Activated CD8-positive, alpha-beta T cell treated with anti-CD3 and anti-CD28 coated beads for 36 hours (primary cell): ENCODE measurements at places on chromosomes 6 and 20. TPM values are rescaled to one million over a fixed set of nuclear protein-coding genes. Genes with fewer than 3 reads are reported as not detected.
A peak's percentile ranks its signal among the peaks of the same experiment; 100 is the strongest.

DNA sequence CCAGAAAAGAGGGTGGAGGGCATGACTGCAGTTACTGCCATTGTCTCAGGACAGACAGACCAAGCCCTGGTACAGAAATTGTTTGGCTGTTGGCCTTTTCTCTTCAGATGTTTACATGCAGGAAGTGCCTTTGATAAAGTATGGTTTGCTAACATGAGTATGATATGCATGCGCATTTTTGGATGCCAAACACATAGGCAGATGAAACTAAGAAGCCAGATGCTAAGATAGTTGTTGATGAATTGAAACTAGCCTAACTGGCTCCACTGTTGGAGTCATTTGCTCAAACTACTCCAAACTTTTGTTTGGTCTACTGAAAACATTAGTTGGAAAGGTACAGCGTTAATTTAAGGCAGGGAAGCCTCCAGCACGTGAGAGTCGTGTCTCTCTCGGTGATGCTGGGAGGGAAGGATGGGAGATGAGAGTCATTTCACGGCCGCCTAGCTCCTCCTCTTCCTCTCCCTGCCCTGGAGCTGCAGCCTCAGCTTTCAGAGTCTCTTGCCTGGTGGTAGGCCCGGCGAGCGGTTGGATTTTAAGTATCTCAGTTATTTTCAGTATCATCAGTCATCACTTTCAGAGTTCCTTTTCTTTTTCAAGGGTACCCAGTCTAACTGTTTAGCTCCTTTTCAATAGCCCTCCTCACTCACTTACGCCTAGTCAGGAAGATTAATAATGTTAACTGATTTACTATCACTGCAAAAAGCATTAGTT is 29.7 kb downstream of the RREB1 start:
- peak; percentile 86 for DNase-seq

- DNase-seq, result no peak
Measured at GRCh38 chr6:81476881-81477280, 275.6 kb downstream of the TENT5A start.

Gene SRMS
- not detected for total RNA-seq

- DNase-seq, result no peak
Measured at GRCh38 chr6:84892671-84893070, 128.3 kb upstream of the TBX18 start.

- DNase-seq, result no peak
Measured at GRCh38 chr6:98920904-98921431, 26.8 kb downstream of the FBXL4 start.

Gene TMEM244
- total RNA-seq, result not detected

- no peak for DNase-seq
Measured at GRCh38 chr6:126017668-126018067, 31.3 kb downstream of the TRMT11 start.

DNA sequence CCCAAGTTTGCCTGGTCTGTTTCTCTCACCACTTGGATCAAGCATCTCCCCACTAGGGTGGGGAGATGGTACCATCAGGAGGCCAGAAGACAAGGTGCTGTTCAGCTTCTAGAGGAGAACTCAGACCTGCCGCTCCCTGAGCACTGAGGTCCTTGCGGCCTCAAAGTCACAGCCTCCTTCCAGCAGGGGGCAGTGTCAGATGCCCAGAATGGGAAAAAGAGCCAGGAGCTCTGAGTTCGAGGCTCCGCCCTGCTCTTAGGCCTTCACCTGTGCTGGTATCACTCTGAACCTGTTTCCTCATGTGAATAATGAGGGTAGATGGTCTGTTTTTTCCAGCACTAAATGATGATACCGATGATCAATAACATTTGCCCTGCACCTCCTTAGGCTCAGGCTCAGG is 68.7 kb downstream of the TOX2 start:
- peak; percentile 62 for DNase-seq

GRCh38 chr6:150490586-150490985 is 109.1 kb upstream of the PLEKHG1 start:
- no peak for DNase-seq

DNA sequence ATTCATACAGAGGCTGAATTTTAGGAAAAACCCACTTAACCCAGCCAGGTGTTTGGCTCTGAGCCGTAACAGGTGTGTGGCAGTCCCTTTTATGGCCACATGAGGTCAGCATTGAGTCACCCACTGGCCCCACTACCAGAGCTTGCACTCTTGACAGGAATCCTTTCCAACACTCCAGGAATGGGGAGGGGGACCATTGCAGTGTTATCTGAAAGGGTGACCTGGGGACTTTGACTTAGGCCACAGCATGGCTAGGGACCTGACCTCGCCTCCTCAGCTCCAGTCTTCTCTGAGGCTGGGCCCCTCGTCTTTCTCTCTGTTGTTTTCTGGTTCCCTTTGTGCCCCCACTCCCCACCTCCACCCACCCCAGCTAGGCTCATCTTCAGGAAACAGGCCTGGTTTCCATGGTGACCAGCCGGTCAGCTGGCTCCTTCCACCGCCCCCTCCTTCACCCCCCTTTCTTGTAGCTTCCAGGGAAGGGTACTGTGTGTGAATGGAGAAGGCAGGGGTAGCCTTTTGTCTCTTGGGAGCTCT is 2.1 kb upstream of the TMEM151B start:
- peak; percentile 76 for DNase-seq

Gene HLA-DOA
- 6.4 TPM for total RNA-seq

Gene TINAG
- total RNA-seq, result not detected

Gene ENPP4
- 7.3 TPM for total RNA-seq
